ENCODE measurements at places on chromosomes 11 and 22. TPM values are rescaled to one million over a fixed set of nuclear protein-coding genes. Genes with fewer than 3 reads are reported as not detected.

Gene ACAD8
- total RNA-seq: 38.6 TPM

Gene MRGPRG
- total RNA-seq: not detected

Gene SYNGR1
- 41.5 TPM for total RNA-seq

Gene E2F8
- total RNA-seq: 6.4 TPM

Gene HORMAD2
- total RNA-seq: not detected

Gene TEX54
- not detected for total RNA-seq

Gene OR52H1
- 2.3 TPM for total RNA-seq

Gene ADSL
- total RNA-seq: 88.3 TPM

Gene LSP1
- 23.6 TPM for total RNA-seq

Gene TSPAN32
- total RNA-seq: 7.0 TPM

Gene OR8H1
- not detected for total RNA-seq

All from metanephros (tissue), 2 donors.